ENCODE measurements at places on chromosomes 6 and 20.
A peak's percentile ranks its signal among the peaks of the same experiment; 100 is the strongest.

GRCh38 chr6:87700397-87701343, 1.4 kb downstream of the AKIRIN2 start:
- peak; percentile 91 for DNase-seq

GRCh38 chr20:34367155-34367554, 4.1 kb downstream of the ITCH start:
- no peak for DNase-seq

- no peak for DNase-seq
Measured at GRCh38 chr20:15814911-15815310, 758.3 kb downstream of the KIF16B start.

GRCh38 chr6:112983713-112984261, 636.7 kb downstream of the RFPL4B start:
- no peak for DNase-seq

DNA sequence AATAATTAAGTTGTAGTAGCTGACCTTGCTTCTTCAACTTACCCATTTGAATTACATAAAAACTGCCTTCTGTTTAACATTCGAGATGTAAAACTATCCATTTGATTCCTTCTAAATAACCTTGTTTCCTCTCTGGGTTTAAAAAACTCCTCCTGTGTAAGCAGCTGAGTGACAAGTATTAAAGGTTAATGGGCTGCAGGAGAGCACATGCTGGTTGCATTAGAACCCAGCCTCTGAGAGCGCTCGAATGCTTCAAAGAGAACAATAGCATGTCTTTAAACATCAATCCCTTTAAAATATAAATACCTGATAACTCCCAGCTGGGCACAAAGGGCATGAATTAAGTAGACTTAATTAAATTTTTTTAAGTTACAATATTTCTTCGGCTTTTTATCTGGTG, 215.8 kb downstream of the EYA4 start:
- no peak for DNase-seq
